ENCODE measurements at places on chromosomes 3 and 15.

DNA sequence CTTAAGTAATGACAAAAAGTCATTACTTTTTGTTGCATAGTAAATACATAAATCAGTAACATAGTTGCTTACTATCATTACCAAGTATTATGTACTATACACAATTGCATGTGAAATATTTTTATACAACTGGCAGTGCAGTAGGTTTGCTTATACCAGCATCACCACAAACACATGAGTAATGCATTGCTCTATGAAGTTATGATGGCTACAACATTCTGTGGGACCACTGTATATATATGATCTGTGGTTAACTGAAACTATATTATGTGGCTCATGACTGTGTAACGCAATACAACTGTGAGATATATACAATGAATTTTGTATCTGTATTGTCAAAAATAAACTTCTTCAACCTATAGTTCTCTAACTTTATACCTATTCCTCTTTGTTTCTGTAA, 113.7 kb upstream of the RBMS3 start:
- no peak for DNase-seq

DNA sequence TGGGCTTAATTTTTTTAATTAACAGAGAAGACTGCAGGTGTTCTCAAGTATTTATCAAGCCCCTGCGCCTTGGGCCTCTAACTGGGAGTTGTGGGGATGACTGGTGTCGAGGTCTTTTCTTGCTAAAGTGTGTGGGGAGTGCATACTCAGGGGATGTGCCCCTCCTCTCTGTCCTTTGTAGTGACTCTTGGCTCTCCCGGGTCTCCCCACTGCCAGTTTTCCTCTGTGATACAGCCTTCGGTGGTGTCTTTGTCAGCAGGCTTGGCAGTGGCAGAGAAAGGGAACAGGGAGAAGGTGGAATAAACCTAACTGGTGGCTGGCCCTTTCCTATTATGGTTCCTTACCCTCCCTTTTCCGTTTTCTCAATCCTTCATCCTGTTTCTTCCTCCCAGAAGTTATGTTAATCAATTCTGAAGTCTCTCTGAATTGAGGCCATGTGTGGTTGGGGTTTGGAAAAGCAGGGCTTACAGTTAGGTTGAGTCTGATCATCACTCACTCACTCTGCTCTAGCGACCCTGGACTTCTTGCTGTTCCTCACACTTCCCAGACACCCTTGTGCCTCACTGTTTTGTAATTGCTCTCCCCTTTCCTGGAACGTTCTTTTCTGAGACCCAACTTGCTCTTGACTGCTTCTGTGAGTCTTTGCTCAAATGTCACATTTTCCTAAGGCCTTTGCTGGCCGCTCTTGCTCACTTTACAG, 158.1 kb downstream of the PTPRG start:
- DNase-seq = no peak

DNA sequence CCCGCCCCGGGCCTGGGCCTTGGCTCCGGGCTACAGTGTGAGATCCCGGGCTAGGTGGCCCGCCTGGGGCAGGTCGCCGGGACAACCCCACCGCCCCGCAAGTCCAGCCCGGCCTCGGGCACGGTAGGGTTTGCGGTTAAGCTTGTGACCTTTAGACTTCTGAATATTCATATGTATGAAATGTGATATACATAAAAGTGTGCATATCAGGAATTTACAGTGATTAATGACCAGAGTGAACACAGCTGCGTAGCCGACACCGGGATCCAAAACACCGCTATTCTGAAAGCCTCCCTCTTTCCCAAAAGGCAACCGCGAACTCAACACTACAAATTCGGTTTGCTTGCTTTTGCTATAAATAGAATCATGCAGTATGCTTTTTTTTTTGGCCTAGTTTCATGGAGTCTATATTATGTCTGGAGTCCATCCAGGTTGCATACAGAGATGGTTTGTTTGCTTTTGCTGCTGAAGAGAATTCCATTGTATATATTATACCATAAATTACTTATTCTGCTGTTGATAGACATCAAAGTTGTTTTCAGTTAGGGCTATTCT, 636 bp upstream of the SNRPA1 start:
- no peak for DNase-seq

GRCh38 chr3:192215-192929, 4.2 kb upstream of the CHL1 start:
- no peak for DNase-seq

DNA sequence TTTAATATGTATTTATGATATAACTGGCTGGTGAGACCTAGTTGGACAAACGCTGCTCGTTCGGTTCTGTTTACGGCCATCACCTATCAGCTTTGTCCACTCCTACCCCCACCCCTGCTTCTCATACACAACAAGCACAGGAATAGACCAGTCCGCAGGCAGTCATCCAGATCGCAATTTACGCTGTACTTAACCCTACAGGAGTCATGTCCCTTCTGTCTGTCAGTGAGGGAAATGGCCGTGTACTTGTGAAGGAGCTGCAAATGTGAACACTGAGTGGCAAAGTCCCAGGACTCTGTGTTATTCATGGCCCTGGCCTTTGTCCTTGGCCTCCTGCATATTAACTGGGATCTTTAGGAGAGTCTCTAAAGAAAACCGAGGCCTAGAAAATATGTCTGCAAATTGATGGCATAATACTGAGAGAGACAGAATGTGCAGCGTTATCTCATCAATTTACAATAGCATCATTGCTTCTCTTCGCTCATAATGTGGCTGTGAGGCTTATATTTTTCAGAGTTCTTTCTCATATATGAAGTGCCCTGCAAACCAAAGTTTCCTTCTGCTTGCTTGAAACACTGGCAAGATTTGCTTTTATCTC, 7.2 kb upstream of the ABHD10 start:
- DNase-seq = no peak

DNA sequence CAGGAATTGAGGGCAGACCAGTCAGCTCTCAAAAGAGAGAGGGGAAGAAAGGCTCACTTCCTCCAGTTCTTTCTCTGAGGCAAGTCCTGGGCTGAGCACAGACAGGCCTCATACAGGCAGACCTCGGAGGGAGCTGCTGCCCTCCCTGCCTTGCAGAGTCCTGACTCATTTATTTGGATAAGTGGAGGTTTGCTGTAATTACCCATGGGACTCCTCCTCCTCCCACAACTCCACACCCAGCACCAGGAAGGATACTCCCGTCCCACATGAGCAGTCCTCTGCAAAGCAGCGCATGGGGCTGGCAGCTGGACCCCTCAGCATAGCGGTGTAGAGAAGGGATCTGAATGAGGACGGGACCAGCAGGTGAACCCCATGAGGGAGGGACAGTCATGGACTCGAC, 13.4 kb upstream of the SCN10A start:
- peak; percentile 82 for DNase-seq

GRCh38 chr3:43180027-43180426, 74.1 kb upstream of the POMGNT2 start:
- DNase-seq = peak; percentile 34

DNA sequence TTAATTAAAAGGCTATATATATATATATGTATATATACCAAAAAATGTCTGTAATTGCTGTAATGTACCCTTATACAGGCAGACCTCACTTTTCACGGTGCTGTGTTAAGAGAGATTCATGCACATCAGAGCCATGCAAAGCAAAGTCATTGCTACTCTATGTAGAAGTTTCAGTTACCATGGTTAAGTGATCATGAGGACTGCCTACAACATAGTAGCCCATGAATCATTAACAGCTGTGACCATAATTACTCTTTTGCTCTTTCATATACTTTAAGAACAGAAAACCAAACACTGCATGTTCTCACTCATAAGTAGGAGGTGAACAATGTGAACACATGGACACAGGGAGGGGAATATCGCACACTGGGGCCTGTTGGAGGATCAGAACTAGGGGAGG, 225.3 kb upstream of the EPHA3 start:
- DNase-seq = no peak

DNA sequence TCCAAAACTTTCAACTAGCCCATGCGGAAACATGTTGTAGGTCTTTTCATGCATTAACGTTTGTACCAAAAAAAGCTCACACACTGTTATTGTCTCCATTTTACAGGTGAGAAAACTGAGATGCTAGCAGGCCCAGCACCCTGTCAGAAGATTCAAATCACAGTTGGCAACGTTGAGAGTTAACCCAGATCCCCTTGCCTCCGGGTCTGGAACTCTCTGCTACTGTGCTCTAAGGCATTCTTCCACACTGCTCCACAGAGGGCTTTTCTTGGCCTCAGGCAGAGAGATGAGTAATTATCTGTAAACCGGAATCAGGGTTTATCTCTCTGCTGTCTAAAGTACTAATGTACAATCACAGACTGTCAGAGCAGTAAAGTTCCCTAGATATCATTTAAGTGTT, 186.0 kb upstream of the LPP start:
- peak; percentile 58 for DNase-seq

All from RPMI7951 (cell line).